ENCODE measurements at places on chromosomes 3 and 15.

DNA sequence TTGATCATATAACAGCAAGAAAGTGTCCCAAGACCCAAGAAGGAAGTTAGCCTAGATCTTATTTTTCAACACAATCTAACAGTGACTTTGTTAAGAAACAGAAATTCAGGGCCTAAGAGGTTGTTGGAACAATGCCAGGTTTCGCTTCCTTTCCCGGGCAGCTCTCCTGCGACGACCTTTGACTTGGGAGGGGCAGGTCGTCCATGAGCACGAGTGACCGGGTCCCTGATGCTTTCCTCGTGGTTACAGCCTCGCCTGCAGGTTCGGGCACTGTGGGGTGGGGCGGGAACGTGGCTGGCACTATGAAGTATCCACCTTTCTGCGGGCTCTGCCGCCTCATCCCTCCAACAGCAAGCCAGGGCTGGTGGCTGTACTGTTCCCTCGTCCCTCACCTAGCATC is 90.1 kb upstream of the RGMA start:
- no peak for DNase-seq

GRCh38 chr3:78668302-78668701 is 1099.5 kb downstream of the ROBO1 start:
- no peak for DNase-seq

DNA sequence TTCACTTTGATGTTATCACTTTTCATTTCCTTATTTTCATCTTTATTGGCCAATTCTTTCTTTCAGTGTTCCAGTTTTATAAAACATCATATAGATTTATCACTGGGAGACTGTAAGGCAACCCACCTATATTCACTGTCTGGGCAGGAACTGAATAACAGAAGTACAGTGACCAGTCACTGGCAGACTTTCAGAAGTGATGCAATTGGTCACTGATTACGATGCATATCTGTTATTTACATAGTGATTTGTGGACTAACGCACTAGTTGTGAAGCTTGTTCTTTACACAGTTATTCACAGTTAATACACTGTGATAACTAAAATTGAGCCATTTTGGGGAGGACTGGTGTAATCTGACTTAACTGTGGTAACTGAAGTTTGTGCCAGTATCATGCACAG is 190.2 kb upstream of the DPH6 start:
- DNase-seq: no peak

DNA sequence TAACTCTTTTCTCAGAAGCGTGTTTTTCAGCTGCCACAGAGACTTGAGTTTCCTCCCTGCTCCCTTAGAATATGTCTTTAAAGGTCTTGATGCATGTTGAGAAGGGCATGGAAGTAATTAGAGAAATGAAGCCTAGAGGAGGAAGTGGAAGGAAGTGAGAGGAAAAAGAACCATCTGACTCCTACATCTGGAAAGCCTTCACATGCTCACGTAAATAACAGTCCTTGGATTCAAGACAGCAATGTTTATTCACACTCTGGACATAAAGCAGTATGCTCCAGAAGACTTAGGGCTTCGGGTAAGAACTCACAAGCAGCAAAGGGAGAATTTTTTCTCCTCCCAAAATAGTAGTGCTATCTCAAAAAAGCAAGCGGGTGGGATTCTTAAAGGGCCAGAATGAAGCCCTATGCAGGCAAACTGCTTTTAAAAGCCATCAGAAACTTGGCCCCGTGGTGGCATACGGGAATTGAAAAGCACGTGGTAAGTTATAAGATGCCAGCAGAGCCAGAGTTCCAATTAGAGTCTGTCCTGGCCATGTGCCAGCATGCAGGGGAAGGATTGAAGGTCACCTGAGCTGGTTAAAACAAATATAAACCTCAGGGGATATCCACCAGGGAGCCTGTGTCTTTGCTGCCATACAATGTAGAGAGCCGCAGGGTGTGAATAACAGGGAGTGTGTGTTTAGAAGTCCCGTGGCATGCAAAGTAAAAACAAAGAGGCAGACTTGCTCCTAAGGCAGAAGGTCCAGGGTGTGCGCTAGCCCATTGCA is 380.8 kb upstream of the NDN start:
- DNase-seq: no peak

GRCh38 chr15:23565395-23566070 is at the start of gene MKRN3:
MKRN3 (plus strand) TSS chr15:23565674; CDS start chr15:23565783, 109 bp downstream.
- DNase-seq: no peak

- DNase-seq: peak; percentile 89
These were observed at the start of gene MAP1A for GRCh38 chr15:43517354-43518196. MAP1A (plus strand) TSS chr15:43517608; CDS start chr15:43521474, 3,866 bp downstream.

- no peak for DNase-seq
These were observed 260.5 kb upstream of the IGF1R start for GRCh38 chr15:98387866-98388265.

DNA sequence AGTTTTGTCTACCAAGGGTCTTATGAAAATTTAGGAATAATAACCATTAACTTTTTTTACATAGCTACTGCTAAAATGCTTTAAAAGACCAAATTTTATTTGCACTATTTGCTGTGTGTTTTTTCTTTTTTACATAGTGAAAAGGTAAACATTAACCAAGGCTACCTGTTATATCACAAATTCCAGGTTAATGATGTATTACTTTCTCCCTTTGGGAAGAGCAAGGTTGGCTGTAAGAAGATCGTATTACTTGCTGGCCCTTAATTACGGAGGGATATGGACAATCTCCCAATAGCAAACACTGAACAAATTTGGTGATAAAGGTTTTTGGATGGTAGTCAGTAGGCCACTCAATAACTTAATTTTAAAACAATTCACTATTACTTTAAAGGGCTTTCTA is 22.4 kb downstream of the LRRC58 start:
- DNase-seq: no peak

DNA sequence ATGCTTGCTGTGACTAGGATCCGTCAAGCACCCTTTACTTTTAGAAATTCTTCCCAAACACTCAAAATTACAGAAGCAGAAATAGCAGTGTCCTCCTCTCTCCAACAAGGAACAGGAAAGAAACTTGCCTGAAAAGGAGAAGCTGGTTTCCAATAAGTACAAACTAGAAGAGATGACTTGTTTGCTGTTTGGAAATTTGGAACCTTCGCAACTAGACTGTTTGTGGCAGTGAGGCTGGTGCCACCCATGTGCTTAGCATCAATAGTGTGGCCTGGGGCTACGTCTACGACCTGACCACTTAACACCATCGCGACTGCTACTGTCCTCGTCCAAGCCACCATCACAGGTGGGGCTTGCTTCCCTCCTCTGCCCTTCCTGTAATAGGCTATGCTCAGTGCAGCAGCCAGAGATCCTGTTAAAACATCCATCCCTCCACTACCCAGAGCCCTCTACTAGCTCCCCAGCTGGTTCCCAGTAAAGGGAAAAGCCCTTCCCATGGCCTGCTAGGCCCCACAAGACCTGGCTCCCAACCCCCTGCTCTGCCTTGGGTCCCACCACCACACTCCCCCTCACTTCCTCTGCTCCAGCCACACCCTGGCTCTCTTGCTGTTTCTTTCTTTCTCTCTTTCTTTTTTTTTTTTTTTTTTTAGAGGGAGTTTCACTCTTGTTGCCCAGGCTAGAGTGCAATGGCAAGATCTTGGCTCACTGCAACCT is 52.6 kb upstream of the CCR2 start:
- DNase-seq: no peak

DNA sequence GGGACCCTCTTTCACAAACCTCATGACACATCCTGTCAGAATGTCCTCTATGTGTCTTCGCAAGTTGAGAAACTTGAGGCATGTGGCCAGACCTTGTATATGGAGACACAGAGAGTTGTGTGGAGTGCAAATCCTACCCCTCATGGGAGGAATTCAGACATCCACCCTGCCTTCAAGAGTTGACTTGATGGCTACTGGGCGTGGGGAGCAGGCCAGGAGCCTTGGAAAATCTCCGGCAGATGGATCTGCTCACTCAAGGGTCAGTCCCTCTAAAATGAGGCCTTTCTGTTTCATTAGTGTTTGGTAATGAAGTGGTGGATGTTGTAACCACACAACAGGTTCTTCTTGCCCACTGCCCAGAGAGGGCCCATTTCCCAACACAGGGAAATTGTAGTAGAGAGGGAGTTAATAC is 79.0 kb downstream of the ASB7 start:
- no peak for DNase-seq

DNA sequence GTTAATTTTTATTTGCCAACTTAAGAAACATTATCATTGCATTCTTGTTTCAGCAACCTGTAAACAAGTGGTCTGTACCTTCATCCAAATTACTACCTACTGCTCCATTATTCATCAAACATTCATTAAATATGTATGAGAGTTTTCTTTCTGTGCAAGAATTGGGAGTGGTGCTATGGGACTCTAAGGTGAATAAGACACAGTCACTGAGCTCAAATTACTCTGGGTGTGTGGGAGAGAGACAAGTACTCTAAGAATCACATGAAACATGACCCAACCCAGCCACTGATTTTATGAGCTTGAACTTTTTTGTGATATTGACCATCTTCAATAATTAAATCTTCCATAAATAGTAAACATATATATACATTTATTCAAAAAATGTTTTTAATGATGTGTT is 227.2 kb upstream of the TP63 start:
- DNase-seq: no peak

GRCh38 chr3:178518660-178519396 is 17.4 kb upstream of the KCNMB2 start:
- peak; percentile 17 for DNase-seq

- DNase-seq: no peak
These were observed 433 bp downstream of the FILIP1L start for GRCh38 chr3:100113723-100114412.

GRCh38 chr3:14836049-14836468 is 17.3 kb downstream of the FGD5 start:
- no peak for DNase-seq

- peak; percentile 9 for DNase-seq
These were observed 250.6 kb upstream of the CMC1 start for GRCh38 chr3:27990837-27991236.

GRCh38 chr3:2838546-2839157 is 271.5 kb downstream of the IL5RA start:
- DNase-seq: no peak

- DNase-seq: no peak
These were observed 3.0 kb downstream of the HDC start for GRCh38 chr15:50262533-50262932.

DNA sequence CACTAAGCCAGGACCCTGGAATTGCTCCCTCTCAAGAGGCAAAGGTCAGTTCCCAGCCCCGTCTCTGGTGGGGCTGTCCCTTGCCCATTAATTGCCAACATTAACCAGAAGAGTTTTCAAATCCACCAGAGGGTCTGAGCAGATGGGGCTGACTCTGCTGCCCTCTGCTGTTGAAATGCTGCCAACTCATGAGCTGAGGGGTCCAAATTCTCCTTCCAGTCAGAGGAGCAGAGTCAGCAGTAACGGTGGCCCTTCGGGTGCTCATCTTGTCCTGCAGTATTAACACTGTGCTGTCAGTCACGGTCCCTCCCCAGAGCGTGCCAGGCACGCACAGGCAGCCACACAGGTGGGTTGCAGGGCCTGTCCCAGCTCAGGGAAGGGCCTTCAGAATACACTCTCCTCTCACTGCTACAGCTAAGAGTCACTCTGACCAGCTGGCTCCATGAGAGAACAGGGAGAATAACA is 10.7 kb upstream of the SPTBN5 start:
- peak; percentile 85 for DNase-seq

- no peak for DNase-seq
These were observed 666.7 kb upstream of the CADM2 start for GRCh38 chr3:84292128-84292527.

DNA sequence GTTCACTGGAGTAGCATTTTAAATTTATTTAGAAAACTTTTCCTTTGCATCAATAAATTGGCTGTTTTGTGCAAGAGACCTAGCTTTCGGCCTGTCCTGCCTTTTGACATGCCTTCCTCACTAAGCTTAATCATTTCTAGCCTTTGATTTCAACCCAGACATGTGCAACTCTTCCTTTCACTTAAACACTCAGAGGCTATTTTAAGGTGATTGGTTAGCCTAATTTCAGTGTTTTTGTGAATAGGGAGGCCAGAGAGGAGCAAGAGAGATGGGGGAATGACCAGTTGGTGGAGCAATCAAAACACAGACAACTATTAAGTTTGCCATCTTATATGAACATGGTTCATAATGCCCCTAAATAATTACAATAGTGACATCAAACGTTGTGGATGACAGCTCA is 333.4 kb downstream of the SLC9A9 start:
- DNase-seq: no peak

GRCh38 chr3:187263270-187263669 is 28.3 kb downstream of the MASP1 start:
- DNase-seq: peak; percentile 19

- DNase-seq: no peak
These were observed 50.5 kb upstream of the ARHGEF3 start for GRCh38 chr3:56851966-56852884.

GRCh38 chr3:16864610-16865313 is 20.0 kb upstream of the PLCL2 start:
- peak; percentile 50 for DNase-seq

- DNase-seq: peak; percentile 85
These were observed 106.4 kb upstream of the RPL32 start for GRCh38 chr3:12947504-12948369.

DNA sequence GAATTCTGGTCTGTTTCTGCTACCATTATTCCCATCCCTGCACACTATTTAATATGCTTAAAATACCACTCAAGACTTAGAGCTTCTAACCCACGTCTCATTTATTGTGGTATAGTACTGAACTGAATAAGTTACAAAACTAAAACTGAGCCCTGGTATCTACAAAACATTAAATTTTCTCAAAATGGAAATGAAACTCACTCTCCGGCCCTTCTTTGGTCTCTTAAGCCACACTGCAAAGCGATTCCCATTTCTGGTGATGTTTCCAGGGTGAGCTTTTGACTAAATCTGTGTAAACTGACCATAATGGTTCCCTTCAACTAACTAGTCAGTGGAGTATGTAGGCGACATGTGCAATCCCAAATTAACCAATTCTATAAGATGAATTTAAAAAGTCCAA is 18.6 kb downstream of the KPNA4 start:
- no peak for DNase-seq

DNA sequence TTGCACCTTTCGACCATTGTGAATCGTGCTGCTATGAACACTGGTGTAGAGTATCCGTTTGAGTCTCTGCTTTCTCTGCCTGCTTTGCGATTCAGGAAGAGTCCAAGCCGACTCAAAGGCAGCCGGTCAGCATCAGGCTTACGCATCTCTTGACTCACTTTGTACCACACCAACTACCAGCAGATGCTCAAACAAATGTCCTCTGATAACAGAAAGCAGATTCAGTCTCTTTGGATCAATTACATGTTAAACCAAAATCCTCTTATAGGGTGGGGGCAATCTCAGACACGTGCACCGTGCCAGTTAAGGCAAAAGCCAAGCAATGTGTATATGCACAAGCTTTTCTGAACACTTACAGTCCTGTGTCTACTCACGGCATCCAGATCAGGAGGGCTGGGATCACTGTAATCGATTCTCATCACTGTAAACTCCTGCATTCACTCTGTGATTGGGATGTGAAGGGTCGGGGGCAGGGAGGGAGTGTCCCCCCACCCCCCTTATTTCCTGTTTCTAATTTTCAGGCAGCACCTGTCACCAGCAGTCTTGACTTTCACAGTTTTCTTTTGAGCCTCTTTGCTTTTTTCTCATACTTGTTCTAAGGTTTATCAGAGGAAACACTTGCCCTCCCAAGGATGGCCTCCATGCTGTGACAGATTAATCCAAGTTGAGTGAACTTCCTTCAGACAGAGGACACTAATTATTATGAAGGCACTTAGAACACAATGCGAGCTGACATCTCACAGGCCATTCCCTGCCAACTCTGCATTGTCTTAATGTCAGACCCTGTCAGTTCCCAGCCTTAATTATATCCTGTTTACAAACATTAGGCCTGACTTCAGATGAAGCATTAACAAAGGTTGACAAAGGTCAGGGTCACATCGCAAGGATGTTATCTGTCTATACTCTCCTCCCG is 153.5 kb downstream of the MECOM start:
- DNase-seq: no peak
